ENCODE measurements at places on chromosomes 11 and 22. TPM values are rescaled to one million over a fixed set of nuclear protein-coding genes. Genes with fewer than 3 reads are reported as not detected.

The SRPRA gene
- 10.1 TPM for total RNA-seq

The APOL5 gene
- total RNA-seq = not detected

The C11orf87 gene
- 38.8 TPM for total RNA-seq

The HPX gene
- total RNA-seq = 1.5 TPM

The ALX4 gene
- 0.98 TPM for total RNA-seq

The KCNC1 gene
- 7.4 TPM for total RNA-seq

The LRRC56 gene
- total RNA-seq = 0.98 TPM

The CLTCL1 gene
- total RNA-seq = 7.9 TPM

The FOLR1 gene
- 0.25 TPM for total RNA-seq

The PGA5 gene
- total RNA-seq = not detected

The CASP5 gene
- total RNA-seq = not detected

The SAMM50 gene
- total RNA-seq = 28.5 TPM

The CSF2RB gene
- total RNA-seq = 0.49 TPM

The CARNS1 gene
- 0.25 TPM for total RNA-seq

The CCDC82 gene
- 54.6 TPM for total RNA-seq

The OR52E8 gene
- total RNA-seq = not detected

The CHRM1 gene
- 8.9 TPM for total RNA-seq

The LDHAL6A gene
- 0.25 TPM for total RNA-seq

The FBXO3 gene
- total RNA-seq = 63.2 TPM

The OR2AG1 gene
- not detected for total RNA-seq

The GAL gene
- 0.25 TPM for total RNA-seq

The SAA4 gene
- total RNA-seq = not detected

The P2RY2 gene
- not detected for total RNA-seq

The ELFN2 gene
- 21.6 TPM for total RNA-seq

The FGF4 gene
- total RNA-seq = not detected

The ELMOD1 gene
- total RNA-seq = 119 TPM

The OR8B2 gene
- total RNA-seq = not detected

The C11orf16 gene
- 0.25 TPM for total RNA-seq

The SCGB1C1 gene
- not detected for total RNA-seq

The UBQLN3 gene
- under 0.01 TPM for total RNA-seq

The HMOX1 gene
- total RNA-seq = 1.7 TPM

The RFPL2 gene
- total RNA-seq = 0.49 TPM

The CRYBB2 gene
- 0.25 TPM for total RNA-seq

The F2 gene
- not detected for total RNA-seq

The PIK3IP1 gene
- 17.5 TPM for total RNA-seq

The TCN1 gene
- total RNA-seq = not detected

The SLC17A6 gene
- 6.1 TPM for total RNA-seq

The CREB3L1 gene
- total RNA-seq = 1.7 TPM
